T-helper 1 cell (primary cell): ENCODE measurements at places on chromosomes 5 and 9.
A peak's percentile ranks its signal among the peaks of the same experiment; 100 is the strongest.

GRCh38 chr5:171441246-171441791 is 21.9 kb downstream of the FGF18 start:
- DNase-seq: no peak

DNA sequence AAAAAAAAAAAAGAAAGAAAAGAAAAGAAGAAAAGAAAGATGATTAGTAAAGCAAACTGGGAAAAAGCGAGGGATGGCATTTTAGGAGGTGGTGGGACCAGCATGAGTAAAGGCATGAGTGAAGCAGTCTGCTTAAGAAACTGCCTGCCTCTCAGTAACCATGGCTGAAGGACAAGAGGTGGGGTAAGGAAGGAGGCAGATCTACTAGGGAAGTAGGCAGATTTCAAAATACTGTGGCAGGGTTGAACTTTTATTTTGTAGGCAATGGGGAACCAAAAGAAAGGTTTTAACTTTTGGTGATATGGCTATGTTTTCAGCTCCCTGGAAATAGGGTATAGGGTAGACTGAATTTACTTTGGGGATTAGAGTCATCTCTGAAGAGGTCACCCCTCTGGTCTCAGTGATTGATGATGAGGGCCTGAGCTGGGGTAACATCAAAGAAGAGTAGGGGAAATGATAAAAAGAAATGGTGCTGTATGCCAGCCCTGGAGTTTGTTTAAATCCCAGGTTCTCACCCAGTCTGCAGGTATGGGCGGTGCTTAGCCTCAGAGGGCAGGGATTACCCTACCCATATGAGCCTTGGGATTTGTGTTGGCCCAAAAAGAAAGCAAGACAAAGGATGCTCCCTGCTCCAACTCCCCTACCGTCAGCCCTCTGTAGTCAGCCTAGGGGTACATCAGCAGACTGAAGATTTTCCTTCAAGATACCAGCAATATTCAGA is 316.2 kb downstream of the CWC27 start:
- no peak for DNase-seq

DNA sequence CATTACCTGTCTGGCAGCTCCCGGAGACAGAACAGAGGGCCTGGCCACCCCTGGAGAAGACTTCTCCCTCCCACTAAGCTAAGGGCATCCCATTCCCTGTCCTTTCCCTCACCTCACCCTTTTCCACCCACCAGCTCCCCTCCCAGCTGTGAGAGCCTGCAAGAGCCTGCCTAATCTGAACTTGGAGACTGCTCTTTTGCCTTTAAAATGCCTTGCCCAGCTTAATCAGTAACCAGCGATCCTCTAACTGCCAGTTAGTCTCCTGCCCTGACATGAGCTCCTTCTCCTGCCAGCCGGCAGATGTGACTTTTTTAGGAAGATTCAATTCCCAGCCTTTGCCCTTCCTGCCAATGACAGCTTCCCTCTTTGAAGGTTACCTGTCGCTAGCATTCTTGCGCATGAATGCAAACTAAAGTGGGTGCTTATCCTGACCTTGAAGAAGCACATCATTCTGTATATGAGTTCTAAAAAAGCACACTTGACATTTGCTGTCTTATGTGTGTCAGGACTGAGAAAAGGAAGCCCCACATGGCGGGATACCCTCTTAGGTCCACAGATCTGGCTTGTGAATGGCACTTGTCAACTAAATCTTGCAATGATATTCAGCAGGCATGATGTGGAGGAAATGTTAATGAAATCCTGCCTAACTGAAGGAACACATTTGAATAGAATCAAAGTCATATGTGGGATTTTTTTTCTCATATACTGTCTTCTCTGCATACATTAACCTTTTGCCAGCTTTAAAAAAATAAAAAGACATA is 411.2 kb upstream of the SLC30A5 start:
- no peak for DNase-seq

- DNase-seq: no peak
Observed at GRCh38 chr5:108046955-108047670, 334.8 kb downstream of the FBXL17 start.

DNA sequence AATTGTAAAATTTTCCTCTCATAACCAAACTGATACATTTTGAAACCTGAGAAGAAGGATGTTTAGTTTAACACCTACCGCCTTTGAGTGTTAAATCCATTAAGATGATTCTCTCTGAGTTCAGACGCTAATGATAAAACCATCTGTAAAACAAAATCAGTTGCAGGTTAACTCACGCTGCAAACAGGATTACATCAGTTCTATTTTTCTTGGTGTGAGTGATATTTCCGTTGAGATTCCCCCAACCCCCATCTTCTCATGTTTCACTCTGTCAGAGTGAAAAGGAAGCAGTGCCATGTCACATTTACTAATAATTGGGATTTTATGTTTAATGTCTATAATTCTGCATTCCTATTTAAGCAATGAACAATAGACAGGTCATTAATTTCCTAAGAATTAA is 146.5 kb downstream of the FANCC start:
- no peak for DNase-seq

GRCh38 chr9:136110082-136111061 is 8.3 kb downstream of the TMEM250 start:
- DNase-seq: no peak

- DNase-seq: peak; percentile 80
Observed at GRCh38 chr5:134132372-134133187, 18.1 kb downstream of the TCF7 start.

GRCh38 chr9:74642376-74642775 is 145.2 kb downstream of the RORB start:
- no peak for DNase-seq

GRCh38 chr9:16642421-16643109 is 227.9 kb downstream of the BNC2 start:
- DNase-seq: no peak

DNA sequence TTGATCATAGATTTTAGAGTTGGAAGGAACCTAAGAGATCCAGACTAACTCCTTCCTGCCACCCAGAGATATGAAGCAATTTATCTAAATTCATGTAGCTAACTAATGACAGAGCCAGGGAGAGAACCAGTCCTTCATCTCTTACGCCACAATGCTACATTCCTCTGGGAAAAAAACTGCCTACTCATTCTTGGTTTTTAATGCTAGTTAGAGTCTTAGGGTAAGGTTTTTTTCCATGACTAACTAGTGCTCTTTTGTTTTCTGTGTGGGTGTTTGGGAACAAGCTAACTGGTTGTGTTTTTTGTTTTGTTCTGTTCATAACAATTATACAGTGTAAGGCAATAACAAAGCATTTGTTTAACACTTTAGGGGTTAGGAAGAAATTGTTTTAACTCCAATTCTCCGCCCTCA is 52.4 kb downstream of the SLC44A1 start:
- no peak for DNase-seq

DNA sequence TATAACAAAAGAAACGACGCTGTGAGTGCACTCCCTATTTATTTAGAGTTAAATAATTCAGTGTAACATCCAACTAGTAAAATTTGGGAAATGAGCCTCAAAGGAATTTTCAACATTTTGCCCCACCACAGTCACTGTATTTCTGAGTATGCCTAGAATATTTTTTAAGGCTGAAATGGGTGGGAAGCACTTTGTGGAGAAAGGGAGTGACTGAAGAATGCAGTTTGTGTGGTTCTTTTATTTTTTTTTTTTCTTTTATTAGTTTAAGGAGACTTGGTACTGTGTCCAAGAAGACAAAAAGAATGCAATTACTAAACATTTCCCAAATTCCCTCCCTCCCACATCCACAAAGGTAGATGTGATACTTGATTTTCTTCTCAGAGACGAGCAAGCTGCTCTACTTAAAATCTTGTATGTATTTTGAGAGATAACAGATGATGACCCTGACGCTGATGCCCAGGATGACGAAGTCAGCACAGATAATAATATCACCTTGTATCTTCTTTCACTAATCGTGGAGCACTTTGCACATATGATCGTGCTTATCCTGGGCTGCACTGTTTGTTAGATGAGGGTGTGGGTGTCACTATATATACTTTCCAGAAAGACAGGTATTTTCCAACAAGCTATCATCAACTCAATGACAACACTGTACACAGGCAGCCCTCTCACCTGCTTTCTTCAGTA is 586.3 kb downstream of the RAB3C start:
- no peak for DNase-seq

GRCh38 chr5:128684961-128685360 is 146.9 kb upstream of the FBN2 start:
- DNase-seq: no peak

DNA sequence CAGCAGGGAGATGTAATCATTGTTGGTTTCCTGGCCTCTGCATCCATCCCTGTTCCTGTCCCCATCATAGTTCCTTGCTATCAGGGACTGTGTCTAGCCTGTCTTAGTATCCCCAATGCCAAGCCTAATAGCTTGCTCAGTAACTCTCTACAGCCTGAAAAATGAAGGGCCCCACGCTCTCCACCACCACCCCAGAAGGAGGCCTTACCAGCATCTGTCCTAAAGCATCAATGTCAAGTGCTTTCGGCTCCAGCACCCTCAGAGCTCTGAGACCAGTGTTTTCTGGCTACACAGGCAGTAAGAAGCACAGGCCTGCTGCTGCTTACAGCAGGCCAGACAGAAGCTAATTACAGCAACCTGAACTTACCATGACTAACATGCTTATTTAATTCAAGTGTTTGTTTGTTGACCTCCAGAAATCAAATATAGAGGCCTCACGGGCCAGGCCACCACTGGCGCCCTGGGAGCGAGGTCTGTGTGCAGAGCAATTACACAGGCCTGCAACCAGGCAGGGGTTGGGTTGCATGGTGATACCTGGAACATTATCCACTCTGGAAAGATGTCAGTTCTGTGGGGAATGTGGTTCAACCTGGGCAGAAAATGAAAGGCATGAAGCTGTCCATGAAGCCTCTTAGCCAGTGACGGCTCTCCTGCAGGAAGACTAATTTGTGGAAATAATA is 124.3 kb downstream of the SLC1A3 start:
- DNase-seq: no peak

DNA sequence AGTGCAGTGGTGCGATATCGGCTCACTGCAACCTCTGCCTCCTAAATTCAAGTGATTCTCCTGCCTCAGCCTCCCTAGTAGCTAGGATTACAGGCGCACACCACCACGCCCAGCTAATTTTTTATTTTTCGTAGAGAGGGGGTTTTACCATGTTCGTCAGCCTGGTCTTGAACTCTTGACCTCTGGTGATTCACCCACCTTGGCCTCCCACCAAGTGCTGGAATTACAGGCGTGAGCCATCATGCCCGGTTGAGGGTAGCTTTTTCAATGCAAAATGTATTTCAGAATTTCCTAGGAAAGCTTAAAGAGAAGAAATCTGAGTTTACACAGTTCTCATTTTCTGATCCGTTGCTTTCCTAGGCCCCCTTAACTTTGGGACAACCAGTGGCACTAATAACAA is 15.7 kb downstream of the BDP1 start:
- DNase-seq: no peak

DNA sequence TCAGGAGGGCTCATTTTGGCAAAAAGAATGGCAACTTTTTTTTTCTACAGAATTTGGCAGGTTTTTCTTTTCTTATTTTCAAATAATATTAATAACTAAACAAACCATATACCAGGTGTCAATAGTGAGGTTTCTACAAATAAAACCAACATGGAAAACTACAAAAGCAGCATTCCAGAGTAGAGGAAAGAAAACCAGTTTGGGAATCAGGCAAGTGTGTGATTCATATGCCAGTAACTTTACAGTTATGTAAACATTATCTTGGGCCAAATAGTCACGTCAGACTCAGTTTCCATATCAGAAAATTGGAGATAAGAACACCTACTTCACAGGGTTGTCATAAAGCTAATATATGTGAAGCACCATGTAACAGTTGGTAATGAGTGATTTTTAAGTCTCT is 51.7 kb downstream of the FBXW11 start:
- no peak for DNase-seq

DNA sequence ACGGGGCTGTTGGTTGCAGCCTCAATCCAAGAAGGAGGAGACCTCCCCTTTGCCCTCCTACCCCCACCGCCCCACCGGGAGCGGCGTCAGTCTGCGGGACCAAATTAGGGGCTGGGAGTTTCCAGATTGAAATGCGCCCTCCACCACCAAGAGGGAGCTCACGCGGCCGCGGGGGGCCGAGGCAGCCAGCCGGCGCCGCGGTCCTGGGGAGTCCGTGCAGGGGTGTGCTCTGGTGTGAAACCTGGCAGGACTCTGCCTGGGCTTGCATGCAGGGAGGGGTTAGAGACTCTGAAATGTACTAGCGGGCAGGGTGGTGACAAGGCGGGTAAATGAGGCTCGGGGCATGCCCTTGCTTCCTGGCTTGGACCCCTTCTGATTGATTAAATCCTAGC is 989 bp upstream of the FBN2 start:
- DNase-seq: no peak

DNA sequence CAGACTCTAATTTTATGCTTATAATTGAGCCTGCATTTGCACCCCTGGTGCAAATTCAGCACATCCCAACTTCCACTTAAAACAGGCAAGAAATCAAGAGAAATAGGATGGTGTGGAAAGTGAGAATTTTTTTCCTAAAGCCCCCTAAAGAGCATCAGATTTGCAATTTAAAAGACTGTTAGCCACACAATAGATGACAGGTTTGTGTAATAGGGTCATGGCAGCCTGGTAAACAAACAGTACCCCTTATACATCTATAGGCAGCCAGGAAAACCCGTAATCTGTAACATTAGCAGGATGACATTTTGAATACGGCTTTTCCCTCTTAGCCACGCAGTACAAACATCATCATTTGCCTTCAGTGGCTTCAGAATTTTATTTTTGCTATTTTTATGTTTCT is 17.2 kb downstream of the EBF1 start:
- no peak for DNase-seq
